ENCODE measurements at places on chromosomes 7 and 10.

DNA sequence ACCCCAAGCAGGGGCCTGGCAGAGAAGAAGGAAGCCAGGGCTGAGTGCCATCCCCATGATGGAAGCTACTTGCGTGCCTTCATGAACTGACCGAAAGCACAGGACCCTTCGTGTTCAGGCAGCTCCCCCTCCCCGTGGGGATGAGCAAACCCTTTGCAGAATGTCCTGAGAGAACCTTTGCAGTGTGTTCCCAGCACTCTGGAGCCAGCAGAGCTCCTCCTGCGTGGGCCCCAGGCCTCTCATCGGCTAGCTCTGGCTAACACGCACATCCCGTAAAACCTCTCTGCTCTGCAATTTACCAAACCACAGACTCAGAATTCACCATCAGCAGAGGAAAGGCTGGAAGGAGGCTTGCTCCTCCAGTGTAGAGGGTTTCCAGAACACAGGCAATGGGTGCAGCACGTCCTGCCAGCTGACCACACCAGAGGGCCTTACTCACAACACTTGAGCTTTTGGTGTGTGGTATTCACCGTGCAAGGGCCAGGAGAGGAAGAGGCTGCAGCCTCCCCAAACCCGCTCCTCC is 3.1 kb downstream of the SH3PXD2A start:
- DNase-seq, result no peak

DNA sequence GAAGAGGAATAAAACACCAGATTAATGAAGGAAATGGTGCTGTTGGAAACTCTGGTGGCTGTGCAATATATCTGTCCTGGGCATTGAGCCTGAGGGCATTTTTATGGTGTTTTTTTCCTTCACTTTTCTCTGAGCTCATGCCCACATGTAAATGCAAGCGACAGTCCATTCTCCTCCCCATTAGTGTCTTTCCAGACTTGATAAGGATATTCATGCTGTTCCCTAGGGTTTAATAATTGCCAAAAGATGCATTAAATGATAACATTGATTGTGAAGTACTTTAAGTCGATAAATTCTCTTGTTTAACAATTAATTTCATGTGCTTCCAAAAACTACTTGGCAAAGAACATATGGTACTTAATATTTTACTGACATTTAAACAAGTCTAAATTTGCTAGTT is 384.7 kb downstream of the MDFIC start:
- DNase-seq, result no peak

- no peak for DNase-seq
Observed at GRCh38 chr10:17607060-17607459, 10.1 kb downstream of the HACD1 start.

DNA sequence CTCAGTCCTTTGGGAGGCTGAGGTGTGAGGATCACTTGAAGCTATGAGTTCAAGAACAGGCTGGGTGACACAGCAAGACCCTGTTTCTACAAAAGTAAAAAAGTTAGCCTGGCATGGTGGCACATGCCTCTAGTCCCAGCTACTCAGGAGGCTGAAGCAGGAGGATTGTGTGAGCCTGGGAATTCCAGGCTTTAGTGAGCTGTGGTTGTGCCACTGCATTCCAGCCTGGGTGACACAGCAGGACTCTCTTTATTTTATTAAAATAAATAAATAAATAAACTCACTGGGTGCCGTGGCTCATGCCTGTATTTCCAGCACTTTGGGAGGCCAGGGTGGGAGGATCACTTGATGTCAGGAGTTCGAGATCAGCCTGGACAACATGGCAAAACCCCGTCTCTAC is 607.9 kb downstream of the CALN1 start:
- DNase-seq, result no peak

- no peak for DNase-seq
Observed at GRCh38 chr10:117631276-117632145, 89.0 kb downstream of the EMX2 start.

DNA sequence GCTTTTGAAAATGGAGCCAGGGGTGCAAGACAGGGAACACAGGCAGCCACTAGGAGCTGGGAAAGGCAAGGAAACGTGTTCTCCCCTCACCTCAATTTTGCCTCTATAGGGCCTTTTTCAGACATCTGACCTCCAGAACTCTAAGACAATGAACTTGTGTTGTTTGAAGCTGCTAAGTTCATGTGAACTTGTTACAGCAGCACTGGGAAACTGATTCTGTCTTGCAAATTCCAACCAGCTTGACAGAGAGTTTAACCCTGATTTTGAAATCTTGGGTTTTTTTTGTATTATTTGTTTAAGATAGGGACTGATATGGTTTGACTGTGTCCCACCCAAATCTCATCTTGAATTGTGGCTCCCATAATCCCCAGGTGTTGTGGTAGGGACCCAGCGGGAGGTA is 852.9 kb downstream of the LRMDA start:
- DNase-seq, result no peak

DNA sequence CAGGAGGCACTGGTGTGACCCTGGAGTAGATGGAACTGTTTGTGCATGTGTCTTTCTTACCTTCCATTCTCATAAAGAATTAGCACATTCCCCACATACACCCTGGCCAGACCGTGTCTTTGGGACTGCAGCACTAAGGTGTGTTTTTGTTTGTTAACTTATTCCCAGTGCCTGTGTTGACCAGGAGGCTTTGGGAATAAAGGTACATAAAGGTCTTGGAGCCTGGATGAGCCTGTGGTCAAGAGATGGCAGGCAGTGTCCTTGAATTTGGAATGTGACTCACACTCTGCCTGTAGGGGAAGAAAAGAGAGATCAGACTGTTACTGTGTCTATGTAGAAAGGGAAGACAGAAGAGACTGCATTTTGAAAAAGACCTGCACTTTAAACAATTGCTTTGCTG is 137.6 kb downstream of the LYZL1 start:
- DNase-seq, result no peak

GRCh38 chr7:2478399-2478785 is 2.2 kb upstream of the GRIFIN start:
- no peak for DNase-seq

DNA sequence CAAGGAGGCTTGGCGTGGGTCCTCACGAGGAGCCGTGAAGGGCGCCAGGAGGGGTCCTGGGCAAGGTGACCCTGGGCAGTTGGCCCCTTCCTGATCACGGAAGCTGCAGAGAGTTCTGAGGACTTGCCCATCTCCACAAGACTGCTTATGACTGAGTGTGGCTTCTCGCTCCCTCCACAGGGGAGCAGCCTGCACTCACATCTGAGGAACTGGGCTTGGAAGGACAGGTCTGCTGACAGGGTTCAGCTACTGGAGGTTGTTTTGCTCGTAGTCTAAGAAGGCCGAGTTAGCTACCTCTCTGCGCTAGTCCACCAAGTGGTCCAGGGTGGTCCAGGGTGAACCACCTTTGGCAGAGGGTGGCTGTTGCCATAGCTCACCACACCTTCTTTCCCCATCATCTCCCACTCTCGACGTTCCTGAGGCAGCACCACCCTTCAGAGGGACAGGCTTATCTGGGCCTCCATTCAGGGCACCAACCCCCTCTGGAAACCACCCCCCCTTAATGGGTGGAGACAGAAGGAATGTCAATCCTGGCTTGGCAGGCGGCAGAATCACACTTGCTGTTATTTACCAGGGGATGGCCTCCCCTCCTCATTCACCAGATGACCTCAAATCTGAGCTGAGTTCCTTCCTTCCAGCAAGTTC is 38.2 kb downstream of the FAM53B start:
- no peak for DNase-seq

- no peak for DNase-seq
Observed at GRCh38 chr10:105042906-105043552, 401.9 kb downstream of the SORCS3 start.

DNA sequence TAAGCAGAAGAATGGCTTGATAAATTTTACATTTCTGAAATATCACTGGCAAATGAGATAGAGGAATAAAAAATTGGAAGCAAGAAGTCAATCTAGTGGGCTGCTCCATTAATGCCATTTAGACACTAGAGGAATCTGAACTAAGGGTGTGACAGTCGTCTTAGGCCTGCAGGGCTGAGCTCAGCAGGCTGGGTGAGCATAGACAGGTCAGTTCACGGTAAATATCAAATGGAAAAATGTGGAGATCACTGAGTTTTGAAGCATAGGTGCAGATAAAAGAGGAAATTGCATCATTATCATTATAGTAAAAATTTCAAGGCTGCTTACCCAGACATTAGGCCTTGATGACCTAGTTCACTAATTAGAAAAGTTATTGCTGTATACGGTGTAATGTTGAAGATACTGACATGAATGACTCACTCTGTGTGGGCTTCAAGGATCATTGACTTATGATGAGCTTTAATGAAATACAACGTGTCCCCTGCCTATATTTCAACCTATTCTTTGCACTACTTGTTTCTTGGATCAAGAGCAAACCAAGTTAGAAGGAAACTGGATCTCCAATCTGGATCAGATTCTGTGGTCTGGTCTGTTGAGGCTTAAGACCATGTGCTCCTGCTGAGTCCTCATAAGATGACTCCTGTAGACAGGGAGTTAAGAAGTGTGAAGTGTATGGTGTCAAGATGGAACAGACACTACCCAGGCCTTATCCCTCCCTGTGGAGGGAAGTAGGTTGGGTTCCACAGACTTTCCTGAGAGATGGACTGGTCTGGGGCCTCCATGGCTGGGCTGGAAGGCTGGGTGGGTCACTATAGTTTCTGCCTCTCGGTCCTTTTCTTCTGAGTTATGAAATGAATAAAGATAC is 3.6 kb downstream of the OR2F2 start:
- no peak for DNase-seq

GRCh38 chr10:36391405-36391804 is 734.0 kb upstream of the ANKRD30A start:
- no peak for DNase-seq

DNA sequence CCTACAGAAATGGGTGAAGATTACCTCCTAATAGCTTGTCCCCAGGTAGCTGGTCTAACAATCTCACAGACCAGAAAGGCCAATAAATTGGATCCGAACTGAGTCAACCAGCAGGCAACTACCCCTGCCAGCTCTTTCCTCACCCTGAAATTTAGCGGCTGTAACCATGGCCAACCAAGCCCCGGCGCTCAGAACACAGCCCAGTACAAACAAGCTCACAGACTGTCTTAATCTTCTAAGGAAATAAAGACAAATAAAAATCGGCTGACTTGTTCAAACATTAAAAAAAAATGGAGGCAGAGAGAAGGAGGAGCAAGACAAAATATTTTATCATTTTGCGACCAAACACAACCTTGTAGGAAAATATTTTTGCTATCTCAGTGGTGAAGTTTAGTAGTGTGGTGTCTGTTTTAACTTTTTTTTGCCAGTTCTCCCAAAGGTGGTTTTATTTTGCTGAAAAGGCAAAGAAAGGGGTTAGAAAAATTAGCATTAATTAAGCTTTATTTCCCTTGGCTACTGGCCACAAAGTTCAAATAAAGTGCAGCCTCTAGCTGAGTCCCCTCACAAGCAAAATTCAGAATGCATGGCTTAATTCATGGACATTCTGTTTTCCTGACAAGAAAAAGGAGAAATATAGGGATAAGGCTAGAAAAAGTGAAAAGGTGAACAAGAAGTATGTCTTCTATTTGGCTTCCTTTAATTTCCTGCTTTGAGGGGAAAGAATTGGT is 313.0 kb upstream of the NPVF start:
- no peak for DNase-seq

DNA sequence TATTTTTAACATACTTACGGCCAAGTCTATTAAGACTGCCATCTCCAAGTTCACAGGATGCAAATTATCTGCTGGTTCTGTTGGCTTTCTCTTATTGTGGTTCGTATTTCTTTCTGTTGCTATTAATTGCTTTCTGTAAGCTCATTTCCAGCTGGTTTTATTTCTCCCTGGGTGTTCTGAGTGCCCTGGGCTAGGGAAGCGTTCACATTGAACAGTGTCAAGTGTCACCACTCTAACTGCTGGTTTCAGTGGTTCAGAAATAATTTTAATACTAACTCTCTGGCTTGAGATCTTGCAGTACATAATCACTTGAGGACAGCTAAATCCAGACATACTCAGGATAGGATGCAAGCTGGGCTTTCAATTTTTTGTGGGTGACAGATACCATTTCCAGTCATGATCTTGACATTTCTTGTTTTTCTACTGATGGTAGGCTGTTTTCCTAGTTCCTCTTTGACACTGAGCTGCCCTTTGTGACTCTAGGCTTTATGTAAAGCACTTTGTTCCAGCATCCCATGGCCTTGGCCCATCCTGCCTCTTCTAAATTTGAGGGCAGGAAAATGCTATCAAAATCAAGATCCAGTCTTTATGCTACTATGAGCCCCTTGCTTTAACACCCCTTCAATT is 117.6 kb downstream of the SNX13 start:
- no peak for DNase-seq

GRCh38 chr10:117476716-117477115 is 65.8 kb upstream of the EMX2 start:
- no peak for DNase-seq

GRCh38 chr7:77239471-77239870 is 39.9 kb upstream of the FGL2 start:
- DNase-seq, result no peak

GRCh38 chr7:102211590-102212550 is 74.8 kb upstream of the SH2B2 start:
- no peak for DNase-seq

- no peak for DNase-seq
Observed at GRCh38 chr10:126910798-126911197, 5.6 kb downstream of the DOCK1 start.

GRCh38 chr10:3631701-3632330 is 153.2 kb downstream of the KLF6 start:
- DNase-seq, result no peak

DNA sequence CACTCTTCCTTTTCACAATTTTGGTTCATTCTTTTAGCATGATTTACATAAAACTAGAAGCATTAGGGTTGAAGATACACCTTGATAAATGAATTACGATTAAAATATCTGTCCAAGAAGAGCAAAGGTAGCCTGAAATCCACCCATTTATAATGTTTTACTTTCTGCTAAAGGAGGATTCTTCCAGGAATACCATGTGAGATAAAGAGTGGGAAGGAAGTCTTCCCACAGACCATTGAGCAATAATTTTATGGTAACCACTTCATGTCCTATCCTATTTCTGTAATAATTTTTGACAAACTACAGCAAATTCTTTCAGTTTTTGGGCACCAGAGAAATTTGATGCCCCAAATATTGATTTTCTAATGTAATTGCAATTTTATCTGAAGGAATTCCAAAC is 150.6 kb upstream of the STEAP4 start:
- no peak for DNase-seq

GRCh38 chr10:13784067-13784466 is 197.3 kb downstream of the PRPF18 start:
- DNase-seq, result peak; percentile 23

GRCh38 chr7:7257899-7258692 is 75.8 kb downstream of the C1GALT1 start:
- no peak for DNase-seq

GRCh38 chr10:64829888-64830412 is 1308.7 kb downstream of the REEP3 start:
- DNase-seq, result no peak

- no peak for DNase-seq
Observed at GRCh38 chr7:79714081-79714480, 260.6 kb upstream of the MAGI2 start.

- no peak for DNase-seq
Observed at GRCh38 chr10:70982443-70982842, 94.1 kb upstream of the PCBD1 start.

- DNase-seq, result no peak
Observed at GRCh38 chr10:33556620-33557019, 222.2 kb upstream of the NRP1 start.

GRCh38 chr7:139743267-139743966 is 34.4 kb downstream of the HIPK2 start:
- no peak for DNase-seq

- DNase-seq, result no peak
Observed at GRCh38 chr7:137967143-137968018, 34.5 kb downstream of the CREB3L2 start.

GRCh38 chr7:114957444-114957843 is 35.5 kb downstream of the MDFIC start:
- no peak for DNase-seq

- no peak for DNase-seq
Observed at GRCh38 chr10:123133541-123134342, 2.0 kb upstream of the HMX3 start.

All from stimulated activated CD4-positive, alpha-beta T cell treated with anti-CD3 and anti-CD28 coated beads, Interleukin-4, amount 100 ng/mL, for 24 hours (primary cell).